ENCODE measurements at places on chromosomes 13 and 19.

GRCh38 chr13:46735425-46735824 is 61.5 kb downstream of the ESD start:
- no peak for DNase-seq

DNA sequence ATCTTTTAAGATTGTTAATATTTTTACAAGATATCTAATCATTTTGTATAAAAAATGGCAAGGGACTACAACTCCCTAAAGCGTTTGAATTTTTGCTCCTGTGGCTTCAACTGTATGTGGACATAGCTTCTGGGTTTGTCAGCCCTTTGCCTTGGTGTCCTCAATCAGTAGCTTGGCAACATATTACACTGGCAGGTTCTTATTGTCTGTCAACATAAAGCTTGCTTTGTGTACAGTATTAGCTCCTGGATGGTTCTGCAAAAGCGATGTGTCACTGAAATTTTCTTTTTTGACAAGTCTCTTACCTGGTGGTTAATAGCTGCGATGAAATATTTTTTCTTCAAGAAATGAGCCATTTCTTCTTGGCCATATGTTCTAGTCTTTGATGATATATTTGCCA is 190.0 kb downstream of the HS6ST3 start:
- no peak for DNase-seq

- no peak for DNase-seq
Measured at GRCh38 chr19:35717665-35718344, at the start of gene KMT2B. Gene KMT2B, plus strand, starts transcription at chr19:35718003. Its CDS starts 16 bp downstream, at chr19:35718019.

GRCh38 chr13:77732287-77732686 is 34.8 kb downstream of the SLAIN1 start:
- no peak for DNase-seq

DNA sequence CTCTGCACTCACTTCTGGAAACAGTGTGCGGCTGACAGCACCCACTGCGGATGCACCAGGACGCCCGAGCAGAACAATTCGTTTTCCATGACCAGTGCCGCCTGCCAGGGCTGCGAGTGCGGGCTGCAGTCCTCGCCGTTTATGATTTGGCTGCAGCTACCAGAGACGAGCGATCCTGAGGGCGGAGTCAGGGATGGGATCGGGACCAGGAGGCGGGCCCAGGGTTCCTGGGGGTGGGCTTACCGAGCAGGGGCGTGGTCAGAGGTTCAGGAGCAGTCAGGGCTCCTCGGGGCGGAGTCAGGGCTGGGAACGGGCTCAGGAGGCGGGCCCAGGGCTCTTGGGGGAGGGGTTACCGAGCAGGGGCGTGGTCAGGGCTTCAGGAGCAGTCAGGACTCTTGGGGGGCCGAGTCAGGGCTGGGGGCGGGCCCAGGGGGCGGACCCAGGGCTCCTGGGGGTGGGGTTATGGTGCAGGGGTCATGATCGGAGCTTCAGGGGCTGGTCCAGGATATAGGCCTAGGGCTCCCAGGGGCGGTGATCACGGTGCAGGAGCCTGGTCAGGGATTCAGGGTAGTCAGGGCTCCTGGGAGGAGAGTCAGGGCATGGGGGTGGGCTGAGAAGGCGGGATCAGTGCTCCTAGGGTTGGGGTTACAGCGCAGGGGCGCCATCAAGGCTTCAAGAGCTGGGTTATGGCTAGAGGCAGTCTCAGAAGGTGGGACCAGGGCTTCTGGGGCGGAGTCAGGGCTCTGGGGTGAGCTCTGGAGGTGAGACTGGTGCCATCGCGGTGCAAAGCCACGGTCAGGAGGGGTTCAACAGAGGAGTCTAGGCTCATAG is 1.7 kb downstream of the KLK4 start:
- DNase-seq = no peak

DNA sequence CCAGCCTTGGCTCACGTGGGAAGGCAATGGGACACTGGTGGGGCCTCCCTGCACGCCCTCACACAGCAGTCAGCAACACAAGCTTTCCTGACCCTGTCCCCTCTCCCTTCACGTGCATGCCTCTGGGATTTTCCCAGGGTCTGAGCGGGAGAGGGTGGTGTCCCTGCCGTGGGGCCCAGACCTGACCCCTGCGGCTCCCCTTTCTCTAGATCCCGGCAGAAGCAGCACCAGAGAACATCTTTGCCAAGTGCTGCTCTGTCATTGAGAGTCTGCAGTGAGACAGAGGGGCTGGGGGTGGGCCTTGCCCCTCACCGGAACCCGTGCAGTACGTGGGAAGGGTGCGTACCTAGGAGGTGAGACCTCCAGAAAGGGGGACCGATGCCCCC is 12.6 kb downstream of the KHSRP start:
- DNase-seq = no peak

GRCh38 chr13:33367171-33367895 is 81.8 kb upstream of the STARD13 start:
- no peak for DNase-seq

GRCh38 chr19:44308011-44308410 is 3.2 kb upstream of the ZNF235 start:
- DNase-seq = no peak

GRCh38 chr13:26508885-26509284 is 48.6 kb upstream of the WASF3 start:
- DNase-seq = no peak

- peak; percentile 79 for DNase-seq
Measured at GRCh38 chr19:18007917-18008673, at the start of gene ARRDC2. Gene ARRDC2, plus strand, starts transcription at chr19:18008170. Its CDS starts 141 bp downstream, at chr19:18008311.
